ENCODE measurements at places on chromosomes 3 and 15.

DNA sequence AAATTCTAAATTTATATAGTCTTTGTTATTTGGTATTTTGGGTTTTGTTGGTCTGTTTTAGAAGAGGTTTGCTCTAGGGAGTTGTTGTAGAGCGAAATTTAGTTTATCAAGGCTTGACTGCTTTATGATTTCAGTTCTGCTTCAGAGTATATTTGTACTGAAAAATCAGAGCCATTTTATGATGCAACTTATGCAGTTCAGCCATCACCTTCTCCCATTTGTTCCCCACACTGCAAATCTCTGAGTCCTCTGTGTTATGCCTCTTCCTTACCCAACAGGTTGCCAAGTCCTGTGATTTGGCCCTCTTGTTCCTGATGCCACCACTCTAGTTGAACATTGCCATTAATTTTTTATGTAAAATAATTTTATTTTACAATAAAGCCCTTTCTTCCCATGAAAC lies 140.4 kb downstream of the ZNF609 start:
- DNase-seq = no peak

- DNase-seq = no peak
Measured at GRCh38 chr15:100275641-100276040, 66.1 kb downstream of the ADAMTS17 start.

DNA sequence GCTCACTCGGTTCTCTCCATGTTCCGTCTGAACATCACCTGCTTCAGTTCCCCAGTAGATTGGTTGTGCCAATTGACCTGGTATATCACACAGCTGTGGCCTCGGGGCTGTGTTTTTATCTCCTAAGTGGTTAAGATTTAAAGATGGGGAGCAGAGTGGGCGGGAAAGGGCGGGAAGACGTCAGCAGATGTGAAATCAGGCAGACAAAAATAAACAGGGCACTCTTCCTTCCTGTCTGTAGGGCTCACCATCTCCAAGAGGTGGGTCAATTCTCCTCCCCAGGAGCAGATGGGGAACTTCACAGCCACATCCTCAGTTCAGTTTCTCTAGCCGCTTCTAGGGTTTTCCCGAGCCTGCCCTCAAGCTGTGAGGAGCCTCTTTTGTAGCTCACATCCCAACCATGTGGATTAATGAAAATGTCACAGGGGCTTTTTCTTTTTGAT lies 26.8 kb upstream of the LIMD1 start:
- DNase-seq = no peak

GRCh38 chr3:70557976-70558375 lies 245.5 kb upstream of the MDFIC2 start:
- DNase-seq = no peak

DNA sequence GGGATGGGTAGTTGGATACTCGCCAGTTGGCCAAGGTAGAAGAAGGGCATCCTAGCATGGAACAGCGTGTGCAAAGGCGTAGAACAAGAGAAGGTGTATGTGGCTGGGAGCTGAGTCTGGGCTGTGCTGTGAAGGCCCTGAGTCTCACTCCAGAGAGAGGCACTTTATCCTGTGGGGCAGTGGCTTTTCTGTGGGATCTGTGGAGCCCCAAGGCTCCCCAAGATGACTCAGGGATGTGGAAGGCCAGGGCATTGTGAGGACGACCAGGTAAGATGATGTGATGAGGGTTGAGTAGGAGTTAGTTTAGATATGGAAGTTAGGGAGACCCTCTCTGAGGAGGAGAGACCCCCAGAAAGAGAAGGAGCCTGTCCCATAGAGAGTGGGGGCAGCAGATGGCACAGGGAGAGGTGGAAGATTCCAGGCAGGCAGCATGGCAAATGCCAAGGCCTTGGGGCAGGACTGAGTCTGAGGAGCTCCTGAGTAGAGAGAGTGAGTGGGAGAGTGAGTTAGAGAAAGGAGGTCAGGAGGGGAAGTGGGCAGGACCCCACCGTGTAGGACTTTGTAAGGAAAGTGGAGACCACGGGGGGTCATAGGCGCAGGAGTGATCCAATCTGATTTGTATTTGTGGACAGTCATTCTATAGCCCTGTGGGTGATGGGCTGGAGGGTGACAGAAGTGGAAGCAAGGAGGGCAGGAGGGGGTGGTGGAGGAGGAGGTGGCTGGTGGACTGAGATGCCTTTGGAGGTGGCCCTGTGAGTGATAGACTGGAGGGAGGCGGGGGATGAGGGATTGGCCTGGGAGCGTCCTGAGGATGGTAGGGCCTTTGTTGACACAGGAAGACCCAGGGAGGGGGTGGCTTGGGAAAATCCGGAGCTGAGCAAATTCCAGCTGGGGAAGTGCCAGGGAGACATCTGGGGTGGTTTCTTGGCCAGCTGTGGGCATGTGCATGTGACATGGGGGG lies 50.3 kb downstream of the FBLN2 start:
- no peak for DNase-seq

- DNase-seq = no peak
Measured at GRCh38 chr3:186708983-186709679, 8.0 kb upstream of the KNG1 start.

DNA sequence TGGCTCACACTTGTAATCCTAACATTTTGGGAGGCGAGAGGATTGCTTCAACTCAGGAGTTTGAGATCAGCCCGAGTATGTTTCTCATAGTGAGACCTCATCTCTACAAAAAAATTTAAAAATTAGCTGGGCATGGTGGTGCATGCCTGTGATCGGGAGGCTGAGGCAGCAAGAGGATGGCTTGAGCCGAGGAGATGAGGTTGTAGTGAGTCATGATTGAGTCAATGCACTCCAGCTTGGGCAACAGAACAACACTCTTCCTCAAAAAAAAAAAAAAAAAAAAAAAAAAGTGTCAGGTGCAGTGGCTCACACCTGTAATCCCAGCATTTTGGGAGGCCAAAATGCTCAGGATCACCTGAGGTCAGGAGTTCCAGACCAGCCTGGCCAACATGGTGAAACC lies 2.4 kb downstream of the RPL39L start:
- DNase-seq = no peak

- DNase-seq = no peak
Measured at GRCh38 chr15:55902981-55903380, 90.4 kb downstream of the NEDD4 start.

- no peak for DNase-seq
Measured at GRCh38 chr15:40618906-40619305, 24.9 kb downstream of the KNL1 start.

GRCh38 chr15:22904736-22905135 lies 66.3 kb downstream of the NIPA2 start:
- no peak for DNase-seq

DNA sequence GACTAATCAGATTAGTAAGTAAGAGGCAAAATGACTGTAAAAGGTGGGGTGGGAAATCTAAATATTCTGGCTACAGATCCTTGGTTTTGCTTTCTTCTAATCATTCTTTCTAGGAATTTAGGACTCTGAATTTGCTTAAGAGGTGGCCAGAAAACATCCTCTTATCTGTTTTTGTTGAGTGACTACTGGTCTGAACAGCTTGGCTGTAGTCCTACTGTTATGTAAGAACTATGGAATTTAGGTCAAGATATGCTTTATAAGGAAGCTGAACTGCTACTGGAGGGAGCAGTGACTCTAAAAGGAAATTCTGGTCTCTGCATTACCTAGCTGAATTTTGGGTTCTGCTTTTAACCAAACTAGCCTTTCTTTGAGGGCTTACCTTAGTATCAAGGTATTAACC lies 33.5 kb upstream of the CSPG5 start:
- DNase-seq = no peak

DNA sequence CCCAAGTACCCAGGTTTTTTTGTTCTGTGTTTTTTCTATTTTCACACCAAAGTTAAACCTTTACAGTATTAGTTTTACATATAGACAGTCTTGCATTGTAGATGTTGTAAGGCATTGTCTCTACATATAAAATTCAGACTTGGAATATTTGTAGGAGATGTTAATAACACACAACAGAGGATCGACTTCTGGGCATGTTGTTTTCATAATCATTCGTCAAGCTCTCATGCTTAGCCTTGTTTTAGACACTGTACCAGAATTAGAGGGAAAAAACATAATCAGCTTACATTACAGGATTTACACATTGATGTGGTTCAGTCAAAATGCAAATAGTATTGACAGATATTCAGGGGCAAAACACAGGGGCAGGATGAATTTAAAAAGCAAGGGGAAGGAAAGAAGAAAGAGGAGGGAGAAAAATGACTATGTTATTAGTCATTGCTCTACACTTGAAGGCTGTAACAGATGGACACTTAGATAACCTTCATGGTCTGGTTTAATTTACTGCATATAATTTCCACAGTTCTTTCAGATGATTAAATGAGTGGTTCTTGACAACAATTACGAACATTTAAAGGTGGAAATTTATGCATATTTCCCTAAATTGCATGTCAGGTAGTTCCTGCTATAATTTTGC lies 7.5 kb downstream of the CMSS1 start:
- no peak for DNase-seq

GRCh38 chr3:157861076-157861765 lies 245.0 kb downstream of the SHOX2 start:
- DNase-seq = no peak

DNA sequence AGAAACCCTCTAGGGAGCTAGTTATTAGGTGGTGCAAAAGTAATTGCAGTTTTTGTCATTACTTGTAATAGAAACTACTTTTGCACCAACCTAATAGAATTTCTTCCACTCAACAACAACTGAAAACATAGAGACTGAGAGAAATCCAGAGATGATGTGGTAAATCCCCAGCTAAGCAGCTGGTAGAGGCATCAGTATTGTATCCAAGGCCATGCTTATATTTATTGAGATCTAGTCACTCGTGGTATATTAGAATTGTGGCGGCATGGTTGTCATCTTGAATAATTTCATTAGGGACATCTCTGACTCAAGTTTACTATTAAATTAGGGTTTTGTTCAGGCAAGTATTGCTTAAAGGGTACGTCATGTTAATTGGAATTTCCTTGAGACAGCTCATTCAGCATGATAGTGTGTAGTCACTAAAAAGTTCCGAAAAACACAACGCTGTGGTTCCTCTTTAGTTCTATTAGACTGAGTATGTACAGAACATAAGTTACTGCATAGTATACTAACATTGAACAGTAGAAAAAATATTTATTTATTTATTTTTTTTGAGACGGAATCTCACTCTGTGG lies 35.3 kb downstream of the PAK2 start:
- DNase-seq = no peak

- DNase-seq = no peak
Measured at GRCh38 chr15:70277556-70277955, 179.8 kb upstream of the TLE3 start.

- no peak for DNase-seq
Measured at GRCh38 chr3:183061391-183062172, 37.7 kb downstream of the MCCC1 start.

GRCh38 chr3:168815946-168816345 lies 720.2 kb upstream of the GOLIM4 start:
- no peak for DNase-seq

DNA sequence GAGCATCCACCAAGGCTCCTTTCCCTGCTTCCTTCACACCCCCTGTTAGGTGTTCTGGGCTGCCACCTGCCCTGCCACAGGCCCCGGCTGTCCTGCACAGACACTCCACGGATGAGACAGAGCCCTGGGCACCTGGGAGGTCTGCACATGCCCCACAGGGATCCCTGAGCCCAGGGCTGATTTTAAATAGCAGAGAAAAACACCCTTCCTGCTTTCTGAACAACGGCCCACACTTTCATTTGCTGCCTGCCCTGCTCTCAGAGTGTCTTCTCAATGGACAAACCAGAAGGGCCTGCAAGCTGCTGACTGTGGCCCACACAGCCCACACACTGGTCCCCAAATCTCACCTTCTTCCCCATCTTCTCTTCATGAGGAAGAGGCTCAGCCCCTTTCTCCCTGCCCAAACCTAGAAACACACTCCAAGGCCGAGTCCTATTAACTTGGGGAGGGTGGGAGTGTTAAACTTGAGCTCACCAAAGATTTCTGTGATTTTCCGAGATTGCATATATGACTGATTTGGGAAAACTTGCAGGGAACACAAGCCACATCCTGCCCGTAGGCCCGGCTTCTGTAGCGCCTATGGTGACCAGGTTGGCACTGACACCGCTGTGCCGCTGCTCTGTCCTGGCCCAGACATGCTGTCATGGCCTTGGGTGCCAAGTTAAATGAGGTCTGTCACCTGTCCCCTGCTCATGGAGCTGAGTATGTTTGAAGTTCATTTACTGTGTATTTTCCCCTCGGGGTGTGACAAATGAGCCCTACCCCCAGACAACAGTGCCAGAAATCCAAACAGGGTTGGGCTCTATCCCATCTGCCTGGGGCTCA lies 47.2 kb upstream of the KLF13 start:
- no peak for DNase-seq

DNA sequence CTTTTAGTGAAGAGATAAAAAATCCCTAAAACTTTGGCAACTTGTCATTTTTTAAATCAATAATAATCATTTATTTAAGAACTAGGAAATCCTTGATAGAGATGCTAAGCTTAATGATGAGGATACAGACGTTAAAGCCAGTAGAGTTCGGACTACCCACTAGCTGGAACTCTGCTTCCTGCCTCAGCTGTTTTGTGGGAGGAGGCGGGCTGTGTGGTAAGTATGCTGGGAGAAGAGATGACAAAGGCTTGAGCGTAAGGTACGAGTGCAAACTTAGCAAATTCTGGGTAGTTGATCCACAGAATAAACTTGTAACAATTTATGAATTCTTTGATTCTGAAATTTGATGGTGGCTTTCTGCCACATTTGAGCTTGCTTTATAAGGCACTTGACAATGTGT lies 111.2 kb upstream of the NANOGP8 start:
- DNase-seq = no peak

- no peak for DNase-seq
Measured at GRCh38 chr3:171841620-171842000, 1.5 kb upstream of the TMEM212 start.

DNA sequence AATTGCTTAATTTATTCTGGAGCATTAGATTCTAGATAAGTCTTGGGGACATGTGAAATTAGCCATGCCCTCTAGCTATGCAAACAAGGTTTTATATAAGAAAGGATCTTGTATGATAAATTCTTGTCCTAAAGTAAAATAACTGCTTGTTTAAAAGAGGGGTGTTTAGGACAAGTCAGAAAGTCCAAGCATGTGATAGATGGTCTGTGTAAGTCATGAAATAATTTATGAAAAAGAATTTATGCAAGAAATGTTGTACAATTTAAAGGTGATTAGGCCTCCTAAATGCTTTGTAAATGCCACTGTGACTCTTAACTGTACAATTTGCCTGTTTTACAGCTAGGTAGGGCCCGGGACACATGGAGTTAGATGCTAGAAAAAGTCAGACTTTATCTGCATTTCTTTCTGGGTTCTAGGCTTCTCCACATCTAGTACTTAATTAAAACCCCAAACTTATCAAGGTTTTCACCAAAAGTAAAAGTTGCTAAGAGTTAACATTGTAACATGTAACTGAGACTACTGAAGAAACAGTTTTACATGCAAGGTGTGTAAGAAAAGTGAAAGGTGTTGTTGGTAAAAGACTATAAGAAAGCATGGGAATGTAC lies 13.2 kb downstream of the LINS1 start:
- no peak for DNase-seq

GRCh38 chr3:14433106-14433505 lies 30.7 kb downstream of the SLC6A6 start:
- no peak for DNase-seq
